ENCODE measurements at places on chromosomes 2 and 18.

- no peak for DNase-seq
Measured at GRCh38 chr2:60352491-60353405, 200.7 kb downstream of the BCL11A start.

DNA sequence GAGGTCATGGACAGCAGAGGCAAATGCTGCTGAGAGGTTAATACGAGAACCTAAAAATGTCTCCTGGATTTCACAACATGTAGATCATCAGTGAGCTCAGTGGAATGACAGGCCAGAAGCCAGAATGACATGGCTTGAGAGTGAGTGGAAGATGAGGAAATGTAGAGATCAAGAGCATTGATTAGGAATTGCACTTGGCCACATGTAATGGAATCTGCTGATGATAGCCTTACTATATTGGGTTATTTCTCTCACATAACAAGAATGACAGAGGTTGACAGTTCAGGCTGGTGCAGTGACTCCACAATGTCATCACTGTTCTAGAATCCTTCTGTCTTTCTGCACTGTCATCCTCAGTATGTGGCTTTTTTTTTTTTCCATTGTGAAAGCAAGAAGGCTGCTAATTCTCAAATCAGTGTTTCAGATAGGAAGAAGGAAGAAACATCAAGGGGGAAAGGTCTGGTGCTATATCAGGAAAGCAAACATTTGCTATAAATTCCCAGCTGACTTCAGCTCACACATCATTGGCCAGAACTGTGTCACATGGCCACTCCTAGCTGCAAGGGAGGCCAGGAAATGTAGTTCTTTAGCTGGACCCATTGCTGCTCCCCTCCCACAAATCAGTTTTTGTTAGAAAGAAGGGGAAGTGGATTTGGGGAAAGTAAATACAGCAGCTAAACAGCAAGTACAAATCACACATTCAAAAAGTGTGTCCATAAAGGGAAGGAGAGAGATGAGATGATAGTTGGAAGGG is 127.2 kb downstream of the FAM161A start:
- no peak for DNase-seq

DNA sequence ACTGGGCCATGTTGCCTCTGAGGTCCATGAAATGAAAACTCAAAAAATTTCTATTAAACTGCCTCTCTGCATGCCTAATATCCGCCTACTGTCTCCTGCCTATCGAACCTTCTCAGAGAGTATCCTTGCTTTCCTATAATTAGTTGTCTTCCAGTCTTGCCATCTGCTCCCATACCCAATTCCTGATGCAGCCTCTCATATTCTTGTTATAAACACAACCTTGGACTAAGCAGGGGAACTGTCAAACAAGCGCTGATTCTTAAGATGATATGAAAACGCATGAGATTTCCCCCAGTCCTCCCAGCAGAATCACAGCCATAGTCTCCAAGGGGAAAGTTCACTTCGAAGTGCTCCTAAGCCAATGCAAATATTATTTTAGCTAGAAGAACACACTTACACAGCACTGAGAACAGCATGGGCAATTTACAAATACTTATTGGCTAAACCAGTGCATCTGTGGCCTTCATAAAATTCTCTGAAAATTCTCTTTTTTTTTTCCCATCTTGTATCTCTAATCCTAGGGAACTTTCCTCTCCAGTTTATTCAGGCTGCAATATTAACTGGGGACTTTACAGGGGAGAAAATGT is 471.6 kb downstream of the MBD2 start:
- no peak for DNase-seq

- DNase-seq = no peak
Measured at GRCh38 chr2:75833386-75833785, 122.7 kb upstream of the GCFC2 start.

DNA sequence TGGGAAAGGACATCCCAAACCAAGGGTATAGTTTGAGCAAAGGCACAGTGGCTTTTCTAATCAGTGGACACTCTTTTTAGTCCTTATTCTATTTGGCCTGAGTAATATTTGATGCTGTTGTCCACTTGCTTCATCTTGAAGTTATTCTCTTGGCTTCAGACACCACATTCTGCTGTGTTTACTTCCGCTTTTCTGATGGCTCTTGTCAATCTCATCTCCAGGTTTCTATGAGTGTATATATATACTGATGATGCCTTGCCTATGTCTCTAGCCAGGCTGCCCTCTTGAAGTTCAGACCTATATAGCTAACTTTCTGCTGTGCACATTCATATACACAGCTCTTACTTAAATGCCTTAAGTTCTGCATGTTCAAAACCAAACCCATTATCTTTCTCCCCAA is 83.1 kb downstream of the EFEMP1 start:
- no peak for DNase-seq

DNA sequence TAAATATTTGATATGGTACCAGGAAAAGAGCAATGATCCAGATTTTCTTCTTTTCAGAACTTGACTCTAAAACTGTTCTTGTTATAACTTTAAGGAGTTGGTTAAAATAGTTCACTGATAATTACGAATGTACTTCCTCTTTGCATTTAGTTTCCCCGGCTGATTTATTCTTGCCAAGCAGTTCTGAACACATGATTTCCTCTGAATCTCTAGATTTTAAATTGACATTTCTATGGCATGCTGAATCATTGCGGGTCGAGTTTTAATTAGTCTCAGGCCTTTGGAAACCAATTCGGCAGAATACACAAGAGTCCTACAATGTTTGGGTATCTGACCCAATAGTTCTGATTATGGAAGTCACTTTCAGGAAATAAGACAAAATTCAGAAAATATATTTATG is 37.3 kb upstream of the DNAH7 start:
- no peak for DNase-seq

GRCh38 chr18:50439460-50440015 is 64.7 kb downstream of the SKA1 start:
- no peak for DNase-seq

DNA sequence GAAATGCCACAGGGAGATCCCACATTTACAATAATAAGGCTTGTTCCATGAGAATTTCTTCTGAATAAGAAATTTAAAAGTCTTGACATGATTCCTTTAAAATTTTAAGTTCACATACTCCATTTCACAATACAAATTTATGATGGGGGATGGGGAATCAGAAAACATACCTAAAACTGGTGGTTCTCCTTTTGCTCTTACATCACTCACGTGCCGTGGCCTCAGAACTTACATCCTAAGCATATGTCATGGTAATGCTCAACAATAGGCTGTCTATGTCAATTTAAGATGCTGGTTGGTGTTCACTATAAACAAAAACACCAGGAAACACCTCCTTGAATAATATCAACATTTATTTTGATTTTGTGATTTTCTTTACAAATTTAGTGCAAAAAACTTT is 12.8 kb downstream of the UPP2 start:
- DNase-seq = no peak

DNA sequence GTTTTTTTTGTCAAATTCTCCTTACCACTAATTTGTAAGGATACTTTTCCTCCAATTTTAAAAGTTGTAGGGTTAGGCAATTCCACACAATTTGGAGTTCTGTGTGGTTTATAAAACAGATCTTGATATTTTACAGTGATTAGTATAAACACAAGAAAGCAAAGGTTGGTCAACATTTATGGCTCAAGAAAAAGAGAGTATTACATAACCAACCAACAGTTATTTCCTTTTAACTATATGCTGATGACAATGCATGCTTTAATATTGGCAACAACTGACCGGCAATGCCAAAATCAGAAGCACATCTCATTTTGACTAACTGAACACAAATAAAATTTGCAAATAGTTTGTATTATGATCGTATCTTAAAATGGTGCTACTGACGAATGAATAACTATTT is 137.2 kb downstream of the CDH2 start:
- DNase-seq = no peak

GRCh38 chr2:28709101-28709500 is 42.5 kb upstream of the PPP1CB start:
- DNase-seq = peak; percentile 81

DNA sequence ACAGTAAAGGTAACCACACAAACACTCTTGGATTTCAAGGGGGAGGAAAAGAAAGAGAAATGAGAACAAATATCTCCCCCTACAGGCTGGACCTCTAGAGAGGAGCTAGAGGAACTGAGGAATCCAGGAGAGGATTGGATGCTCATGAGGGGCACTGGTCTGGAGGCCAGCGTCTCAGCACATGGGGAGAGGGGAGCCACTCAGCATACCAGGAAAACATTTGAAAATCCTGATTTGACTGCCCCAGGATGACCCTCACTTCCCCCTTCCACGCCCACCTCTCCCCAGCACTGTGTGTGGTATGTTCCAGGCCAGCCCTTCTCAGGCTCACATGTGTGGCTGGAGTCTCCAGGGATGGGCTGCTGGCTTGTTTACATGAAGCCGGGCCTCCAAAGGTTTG is 396.8 kb upstream of the ID2 start:
- DNase-seq = no peak

DNA sequence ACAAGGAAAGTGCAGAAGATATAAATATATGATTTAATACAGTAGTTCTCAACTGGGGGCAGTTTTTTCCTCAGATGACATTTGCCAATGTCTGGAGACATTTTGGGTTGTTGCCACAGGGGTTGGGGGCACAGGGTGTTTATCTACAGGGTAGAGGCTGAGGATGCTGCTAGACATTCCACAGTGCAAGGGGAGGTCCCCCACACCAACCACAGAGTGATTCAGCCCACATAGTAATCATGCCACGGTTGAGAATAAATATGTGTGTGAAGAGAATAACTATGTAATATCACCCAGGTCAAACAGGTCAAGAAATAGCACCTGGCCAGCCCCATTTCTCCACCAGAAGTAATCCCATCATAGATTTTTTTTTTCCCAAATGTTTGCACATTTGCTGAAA is 17.9 kb downstream of the DYSF start:
- DNase-seq = no peak

GRCh38 chr2:159617646-159618045 is 1.3 kb upstream of the BAZ2B start:
- DNase-seq = no peak

- no peak for DNase-seq
Measured at GRCh38 chr18:62331581-62332356, 6.7 kb downstream of the TNFRSF11A start.

DNA sequence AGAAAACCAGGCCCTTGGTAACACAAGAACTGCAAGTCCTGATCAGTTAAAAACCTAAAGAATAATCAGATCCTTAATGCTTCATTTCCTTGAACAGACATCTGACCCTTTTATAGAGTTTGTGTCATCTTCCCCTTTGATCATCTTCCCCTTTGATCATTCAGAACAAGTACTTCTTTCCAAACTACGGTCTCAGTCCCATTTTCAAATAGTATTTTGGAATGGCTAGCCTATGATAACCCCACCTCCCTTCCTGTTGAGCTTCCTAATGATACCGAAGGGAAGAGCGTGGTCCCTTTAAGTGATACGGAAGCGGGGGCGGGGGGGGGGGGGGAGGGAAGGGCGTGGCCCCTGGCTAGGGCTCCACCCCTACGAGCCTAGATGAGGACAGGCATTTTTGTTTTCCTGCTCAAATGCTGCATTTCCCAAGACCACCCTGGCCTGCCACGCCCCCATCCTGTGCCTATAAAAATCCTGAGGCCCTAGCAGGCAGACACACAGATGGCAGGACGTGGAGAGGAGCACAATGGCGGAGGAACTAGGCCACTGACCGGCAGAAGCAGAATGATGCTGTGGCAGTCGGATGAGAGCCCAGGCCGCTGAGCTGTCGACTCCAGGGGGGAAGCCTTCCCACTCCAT is 24.1 kb upstream of the CHRNA1 start:
- no peak for DNase-seq

- peak; percentile 23 for DNase-seq
Measured at GRCh38 chr2:128635361-128635900, 316.8 kb upstream of the HS6ST1 start.

DNA sequence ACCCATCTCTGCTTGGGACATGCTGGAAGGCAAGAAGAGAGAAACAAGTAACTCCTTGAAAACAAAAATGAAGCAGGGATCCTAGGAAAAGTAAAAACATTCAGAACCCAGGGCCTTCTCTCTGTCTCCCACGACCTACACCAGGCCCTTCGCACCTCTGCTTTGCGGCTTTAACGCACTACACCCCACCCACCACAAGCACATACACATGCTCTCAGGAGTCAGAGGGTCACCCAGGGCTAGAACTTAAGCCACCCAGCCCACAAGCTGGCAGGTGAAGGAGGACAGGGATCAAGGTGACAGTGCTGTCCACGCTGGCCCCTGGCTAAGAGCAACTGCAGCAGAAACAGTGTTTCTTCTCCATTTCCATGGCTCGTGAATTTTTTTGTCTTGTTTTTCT is 72.2 kb downstream of the BCL11A start:
- DNase-seq = no peak

DNA sequence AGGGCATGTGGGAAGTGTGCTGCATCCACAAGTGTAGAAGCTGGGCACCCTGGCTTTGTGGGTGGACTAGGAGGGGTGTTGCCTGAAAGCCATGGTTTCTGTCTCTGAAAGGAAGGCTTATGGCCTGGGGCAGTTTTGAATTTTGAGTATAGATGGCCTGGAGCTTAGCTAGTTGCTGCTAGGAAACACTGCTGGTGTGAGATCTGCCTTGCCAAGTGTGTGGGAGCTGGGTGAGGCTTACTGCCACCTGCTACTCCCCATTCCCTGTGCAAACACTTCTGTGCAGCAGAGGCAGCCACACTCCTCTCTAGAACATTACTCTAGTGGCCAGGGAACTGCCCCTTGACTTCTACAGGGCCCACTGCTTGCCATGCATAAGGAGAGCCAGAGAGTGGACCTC is 831.7 kb upstream of the LRRTM1 start:
- no peak for DNase-seq

- DNase-seq = no peak
Measured at GRCh38 chr2:85181844-85182456, 48.8 kb downstream of the TCF7L1 start.

DNA sequence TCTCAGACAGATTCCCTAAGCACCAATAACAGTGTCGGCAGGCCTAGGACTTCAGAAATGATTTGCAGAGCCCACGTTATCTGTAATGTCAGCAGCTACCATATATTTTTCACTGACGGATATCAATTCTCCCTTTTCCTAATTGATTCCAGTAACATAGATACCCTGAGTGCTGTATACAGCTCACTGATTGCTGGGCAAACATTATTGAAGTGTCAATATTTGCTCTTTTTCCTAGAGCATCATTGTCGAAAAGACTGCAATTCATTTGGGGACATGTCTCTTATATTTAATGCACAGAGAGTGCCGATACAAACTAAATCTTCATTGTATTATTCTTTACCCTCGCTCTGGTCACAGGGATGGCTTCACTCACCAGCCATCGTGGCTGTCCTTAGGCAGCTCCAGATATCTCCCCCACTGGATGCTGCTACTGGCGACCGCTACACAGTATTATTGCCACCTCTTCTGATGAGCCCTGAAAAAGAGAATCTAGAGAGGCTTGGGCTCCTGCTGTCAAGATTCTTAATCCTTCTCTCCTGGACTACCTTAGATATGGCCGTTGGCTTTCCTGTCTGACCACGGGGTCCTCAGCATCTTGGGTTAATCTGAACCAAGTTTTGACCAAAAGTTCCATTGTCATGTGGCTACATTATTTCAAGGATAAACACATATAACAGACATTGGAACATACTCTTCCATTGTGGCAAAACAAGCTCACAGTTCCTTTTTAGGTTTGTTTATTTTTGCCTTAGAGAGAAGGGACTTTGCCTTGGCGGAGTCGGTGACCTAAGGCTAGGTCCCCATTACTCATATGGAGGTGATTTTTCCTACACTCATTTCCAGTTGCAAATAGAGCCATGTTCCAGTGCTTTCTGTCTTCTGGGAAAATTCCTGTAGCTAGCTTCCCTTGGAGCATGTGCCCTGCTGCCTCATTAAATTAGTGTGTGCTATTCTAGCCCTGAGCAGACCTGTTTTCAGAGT is 105.4 kb downstream of the CPO start:
- no peak for DNase-seq

- DNase-seq = no peak
Measured at GRCh38 chr2:59900728-59901452, 652.6 kb downstream of the BCL11A start.

GRCh38 chr2:128640166-128640844 is 321.6 kb upstream of the HS6ST1 start:
- peak; percentile 19 for DNase-seq
